Right ventricle myocardium superior (tissue), 1 donor: ENCODE measurements at places on chromosomes 13 and 19.

- DNase-seq, result no peak
These were observed 1512.0 kb downstream of the SLITRK1 start for GRCh38 chr13:82370316-82370715.

GRCh38 chr13:103514619-103515018 is 448.4 kb upstream of the SLC10A2 start:
- DNase-seq, result no peak

DNA sequence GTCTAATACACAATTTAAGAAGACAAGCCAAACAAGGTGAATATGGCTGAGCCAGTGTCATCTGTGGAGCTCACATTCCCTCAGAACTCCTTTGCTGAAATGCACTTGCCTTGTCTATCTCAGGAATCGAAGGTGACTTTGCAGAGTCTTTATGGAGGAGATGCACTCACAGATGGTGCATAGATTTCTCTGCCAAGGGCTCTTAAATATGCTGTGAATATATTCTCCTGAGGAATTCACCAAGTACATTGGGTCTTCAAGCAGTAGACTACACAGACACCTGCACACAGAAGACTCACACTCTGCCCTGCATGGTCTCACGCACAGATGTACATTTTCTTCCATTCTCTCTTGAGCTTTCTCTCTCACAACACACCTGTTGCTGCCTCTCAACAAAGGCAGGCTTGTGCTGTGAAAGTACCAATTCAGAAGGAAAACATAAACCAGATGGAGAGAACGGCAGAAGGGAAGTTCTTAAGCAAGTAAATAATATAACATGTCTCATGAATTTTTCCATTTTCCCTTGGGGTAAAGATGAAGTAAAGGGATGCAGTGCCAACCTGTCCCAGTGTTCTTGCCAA is 174.7 kb downstream of the DLEU7 start:
- no peak for DNase-seq

- no peak for DNase-seq
These were observed 107.6 kb upstream of the RNF113B start for GRCh38 chr13:98284679-98285078.

DNA sequence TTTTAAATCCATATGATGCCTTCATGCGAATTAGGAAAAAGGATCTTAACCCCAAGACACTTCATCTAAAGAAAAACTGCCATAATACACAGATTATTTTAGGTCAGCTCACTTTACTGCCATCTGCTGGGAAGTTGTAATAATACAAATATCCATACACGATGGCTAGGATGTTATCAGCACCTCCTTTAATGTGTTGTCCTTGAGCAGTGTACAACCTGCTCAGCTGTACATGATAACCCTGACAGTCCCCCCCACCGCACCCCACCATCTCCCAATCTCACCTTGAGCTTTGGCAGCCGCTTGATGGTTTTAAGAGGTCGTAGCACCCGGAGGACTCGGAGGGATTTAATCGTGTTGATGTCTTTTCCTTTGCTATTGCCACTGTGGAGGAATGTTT is 112.2 kb downstream of the IER2 start:
- DNase-seq, result no peak

GRCh38 chr19:4908781-4909155 is 533 bp upstream of the UHRF1 start:
- no peak for DNase-seq

DNA sequence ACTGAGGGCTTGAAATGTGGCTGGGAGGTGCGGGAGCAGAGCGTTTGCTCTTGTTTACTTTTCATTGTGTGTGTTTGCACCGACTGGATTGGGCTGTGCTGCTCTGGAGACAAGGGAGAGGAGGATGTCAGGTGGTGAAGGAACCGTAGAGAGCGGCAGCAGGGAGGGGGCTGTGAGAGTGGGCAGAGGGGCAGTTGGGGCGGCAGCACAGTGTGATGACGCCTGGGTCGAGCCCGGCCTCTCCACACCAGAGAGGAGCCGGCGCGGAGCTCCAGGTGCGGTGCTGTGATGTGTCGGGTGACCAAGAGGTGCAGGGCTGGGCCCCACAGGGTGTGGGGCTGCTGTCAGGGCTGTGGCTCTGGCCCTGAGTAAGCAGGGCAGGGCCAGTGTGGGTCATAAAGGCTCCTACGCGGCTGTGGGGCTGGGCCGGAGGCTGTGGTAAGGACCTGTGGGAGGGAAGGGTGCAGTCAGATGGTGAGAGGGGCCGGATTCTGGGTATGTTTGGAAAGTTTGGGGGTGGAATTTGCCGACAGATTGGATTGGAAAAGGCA is 10.5 kb downstream of the NAXD start:
- no peak for DNase-seq

- no peak for DNase-seq
These were observed 916.7 kb downstream of the PCDH9 start for GRCh38 chr13:66313413-66313812.

DNA sequence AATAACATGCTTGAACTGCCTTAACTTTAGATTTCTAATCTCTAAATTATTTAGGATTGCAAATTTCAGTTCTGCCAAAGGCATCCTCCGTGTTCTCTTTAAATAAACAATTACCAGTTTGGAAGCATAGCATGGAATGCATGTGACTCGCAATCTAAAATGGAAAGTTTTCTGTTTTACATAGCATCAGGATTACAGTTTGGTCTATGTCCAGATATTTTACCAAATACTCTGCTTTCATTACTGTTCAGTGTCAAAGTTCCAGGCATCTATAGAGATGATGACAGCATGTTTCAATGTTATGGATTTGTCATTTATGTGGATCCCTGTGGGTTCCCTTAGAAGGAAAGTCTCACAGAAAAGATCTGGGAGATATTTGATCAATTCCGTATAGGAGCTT is 16.8 kb downstream of the FLT1 start:
- DNase-seq, result no peak

DNA sequence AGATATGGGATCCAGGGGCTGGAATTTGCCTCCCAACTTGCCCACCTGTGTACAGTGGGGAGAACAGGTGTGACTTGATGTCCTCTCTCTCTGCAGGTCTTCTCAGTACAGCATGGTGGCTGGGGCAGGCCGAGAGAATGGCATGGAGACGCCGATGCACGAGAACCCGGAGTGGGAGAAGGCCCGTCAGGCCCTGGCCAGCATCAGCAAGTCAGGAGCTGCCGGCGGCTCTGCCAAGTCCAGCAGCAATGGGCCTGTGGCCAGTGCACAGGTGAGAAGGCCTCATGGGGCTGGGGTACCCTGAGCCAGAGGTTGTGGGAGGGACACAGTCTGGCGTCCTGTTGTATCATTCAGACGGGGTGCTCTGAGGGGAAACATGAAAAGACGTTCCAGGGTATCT is 3.0 kb downstream of the LENG8 start:
- no peak for DNase-seq

DNA sequence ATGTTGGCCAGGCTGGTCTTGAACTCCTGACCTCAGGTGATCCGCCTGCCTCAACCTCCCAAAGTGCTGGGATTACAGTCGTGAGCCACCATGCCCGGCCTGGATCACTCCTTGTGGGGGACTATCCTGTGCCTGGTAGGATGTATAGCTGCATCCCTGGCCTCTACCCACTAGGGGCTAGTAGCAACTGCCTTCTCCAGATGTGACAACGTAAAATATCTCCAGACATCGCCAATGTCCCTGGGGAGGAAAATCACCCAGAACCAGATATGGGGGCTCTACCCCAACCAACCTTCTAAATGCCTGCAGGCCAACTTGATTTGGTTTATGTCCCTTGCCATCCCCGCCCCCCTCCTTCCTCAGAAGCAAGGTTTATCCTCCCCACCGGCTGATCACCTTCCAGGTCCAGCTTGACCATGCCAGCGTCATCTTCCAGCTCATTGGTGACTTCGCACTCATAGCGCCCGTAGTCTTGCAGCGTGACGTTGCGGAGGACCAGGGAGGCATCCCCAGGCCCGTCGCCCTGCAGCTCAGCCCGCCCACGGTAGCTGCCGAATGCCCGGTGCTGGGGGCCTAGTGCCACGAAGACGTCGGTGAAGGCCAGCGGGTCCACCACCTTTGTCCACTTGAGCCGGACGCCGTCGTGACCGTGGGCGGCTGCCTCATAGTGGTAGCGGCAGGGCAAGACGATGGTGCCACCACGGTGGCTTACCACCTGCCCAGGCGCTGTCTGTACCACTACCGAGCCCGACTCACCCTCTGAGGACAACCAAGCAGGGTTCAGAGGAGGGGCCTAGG is 12.5 kb downstream of the TM6SF2 start:
- DNase-seq, result peak; percentile 24

DNA sequence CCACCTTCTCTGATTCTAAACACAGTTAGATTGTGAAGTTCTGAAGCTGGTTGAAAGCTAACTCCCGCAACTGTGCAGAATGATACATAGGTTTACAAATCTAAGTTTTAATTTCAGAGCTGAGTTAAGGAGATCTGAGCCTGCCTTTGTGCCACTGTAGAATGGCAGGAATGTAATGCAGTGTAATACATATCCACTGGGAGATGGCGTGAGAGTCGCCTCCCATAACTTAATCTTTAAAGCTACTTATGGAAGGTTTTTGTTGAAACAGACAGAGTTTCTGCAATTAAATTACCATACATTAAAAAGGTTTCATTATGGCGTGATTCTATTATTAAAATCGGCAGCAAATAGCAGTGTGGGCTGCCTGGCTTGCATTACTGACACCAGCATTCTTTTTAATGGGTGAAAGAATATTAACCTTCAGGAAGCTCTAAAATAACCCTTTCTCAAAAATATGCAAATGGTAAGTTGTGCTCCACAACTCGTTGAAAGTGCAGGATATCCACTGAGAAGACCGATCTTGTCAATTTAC is 257.4 kb downstream of the OLFM4 start:
- no peak for DNase-seq

- no peak for DNase-seq
These were observed 23.3 kb downstream of the EXOSC8 start for GRCh38 chr13:37023871-37024270.

DNA sequence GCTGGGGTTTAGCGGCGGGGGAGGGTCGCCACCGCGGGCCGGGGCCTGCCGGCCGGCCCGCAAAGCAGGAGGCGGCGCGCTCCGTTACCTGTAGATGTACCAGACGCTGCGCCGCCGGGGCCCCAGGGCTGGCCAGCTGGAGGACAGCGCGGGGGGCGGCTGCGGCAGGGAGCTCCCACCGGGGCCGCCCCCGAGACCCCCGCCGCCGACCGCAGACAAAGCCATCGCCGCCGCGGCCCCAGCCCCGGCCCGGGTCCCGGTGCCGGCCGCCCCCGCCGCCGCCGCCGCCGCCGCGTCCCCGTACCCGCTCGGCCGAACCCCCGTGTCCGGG is 24.8 kb downstream of the SHANK1 start:
- DNase-seq, result no peak

- no peak for DNase-seq
These were observed 160.9 kb downstream of the MZT1 start for GRCh38 chr13:72566526-72566925.

DNA sequence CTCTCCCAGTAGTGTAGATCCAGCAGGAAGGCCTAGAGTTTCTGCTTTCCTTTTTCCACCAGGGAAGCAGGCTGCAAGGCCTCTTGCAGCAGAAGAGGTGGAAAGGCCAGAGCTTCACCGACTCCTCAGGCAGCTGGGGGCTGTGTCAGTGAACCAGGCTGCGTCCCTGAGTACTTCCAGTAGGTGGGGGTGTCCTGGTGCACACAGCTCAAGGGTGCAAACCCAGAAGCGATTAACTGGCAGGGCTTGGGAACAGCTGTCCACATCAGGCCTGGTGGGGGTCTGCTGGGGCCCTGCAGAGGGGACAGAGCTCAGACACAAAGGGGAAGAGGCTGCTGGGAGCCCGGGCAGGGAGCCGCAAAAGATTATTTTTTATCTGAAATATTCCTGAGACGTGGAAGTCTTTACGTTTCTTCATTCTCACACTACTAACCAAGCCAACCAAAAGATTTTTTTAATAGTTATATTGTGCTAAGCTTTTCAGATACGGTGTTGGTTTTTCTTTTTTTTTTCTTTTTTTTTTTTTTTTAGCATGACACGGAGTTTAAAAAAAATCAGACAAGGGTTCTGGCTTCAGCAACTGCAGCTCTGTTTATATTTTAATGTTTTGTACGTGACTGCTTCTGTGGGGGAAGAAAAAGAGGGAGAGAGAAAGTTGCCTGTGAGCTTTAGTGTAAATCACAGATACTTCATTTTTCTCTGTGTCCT is 11.0 kb downstream of the TSHZ3 start:
- DNase-seq, result peak; percentile 67

DNA sequence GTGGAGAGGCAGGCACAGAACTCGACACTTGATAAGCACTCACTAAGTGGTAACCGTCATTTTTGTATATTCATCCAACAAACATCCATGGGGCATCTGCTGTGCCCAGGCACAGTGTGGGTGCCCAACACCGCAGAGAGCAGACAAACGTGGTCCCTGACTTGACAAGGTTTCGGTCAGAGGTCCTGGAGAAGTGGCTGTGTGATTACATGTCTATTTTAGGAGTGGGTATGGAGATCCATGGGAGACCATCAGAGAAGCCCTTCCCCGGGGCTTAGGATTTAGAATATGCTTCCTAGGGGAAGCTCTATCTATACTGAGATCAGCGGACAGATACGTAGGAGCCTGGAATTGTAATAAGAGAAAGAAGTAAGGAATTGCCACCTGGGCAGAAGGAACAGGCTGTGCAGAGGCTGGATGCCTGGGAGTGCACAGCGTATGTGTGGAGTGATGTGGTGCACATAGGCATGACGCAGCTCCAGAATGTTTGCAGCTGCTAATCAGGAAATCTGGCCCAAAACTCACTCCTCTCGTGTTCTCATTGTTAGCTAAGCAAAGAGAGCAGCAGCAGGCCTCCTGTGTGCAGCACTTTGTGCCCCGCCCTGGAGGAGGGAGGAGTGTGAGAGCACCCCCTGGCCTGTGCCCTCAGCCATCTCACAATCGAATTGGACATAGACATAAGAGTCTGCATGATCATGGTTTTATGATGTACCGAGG is 23.0 kb upstream of the IRS2 start:
- no peak for DNase-seq

- peak; percentile 62 for DNase-seq
These were observed 5.5 kb upstream of the IFI30 start for GRCh38 chr19:18167975-18168645.

- DNase-seq, result no peak
These were observed 619.0 kb downstream of the KCTD12 start for GRCh38 chr13:76267216-76267615.

GRCh38 chr13:112001571-112001970 is 65.4 kb upstream of the SOX1 start:
- no peak for DNase-seq

GRCh38 chr19:6095760-6096159 is 14.5 kb downstream of the RFX2 start:
- DNase-seq, result no peak

DNA sequence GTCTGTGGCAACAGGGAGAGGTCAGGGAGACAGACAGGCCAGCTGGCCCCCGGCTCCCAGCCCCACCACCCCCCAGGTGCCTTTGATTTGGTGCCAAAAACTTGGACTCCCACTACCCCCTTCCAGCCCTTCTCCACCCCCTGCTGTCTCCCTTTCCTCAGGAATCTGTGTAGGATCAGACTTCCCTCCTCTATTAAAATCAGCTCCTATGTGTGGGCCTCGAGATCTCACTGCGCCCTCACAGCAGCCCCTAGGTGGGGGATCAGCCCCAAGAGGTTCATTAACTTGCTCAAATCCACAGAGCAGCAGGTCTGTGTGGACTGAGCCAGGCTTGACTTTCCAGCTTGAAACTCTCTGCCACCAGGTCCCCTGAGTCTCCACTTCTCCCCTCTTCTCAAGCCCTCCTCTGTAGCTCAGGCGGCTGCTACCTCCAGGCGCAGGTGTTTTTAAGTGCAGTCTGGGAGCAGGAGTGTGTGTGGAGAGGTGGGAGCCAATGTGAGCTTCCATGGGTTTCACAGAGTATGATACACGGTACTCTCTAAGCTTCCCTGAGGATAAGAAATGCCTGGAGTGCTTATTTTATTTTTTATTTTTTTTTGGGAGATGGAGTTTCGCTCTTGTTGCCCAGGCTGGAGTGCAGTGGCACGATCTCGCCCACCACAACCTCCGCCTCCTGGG is 1.7 kb downstream of the GAPDHS start:
- no peak for DNase-seq
